EL (cell line): ENCODE measurements at places on chromosomes 1 and 21.

DNA sequence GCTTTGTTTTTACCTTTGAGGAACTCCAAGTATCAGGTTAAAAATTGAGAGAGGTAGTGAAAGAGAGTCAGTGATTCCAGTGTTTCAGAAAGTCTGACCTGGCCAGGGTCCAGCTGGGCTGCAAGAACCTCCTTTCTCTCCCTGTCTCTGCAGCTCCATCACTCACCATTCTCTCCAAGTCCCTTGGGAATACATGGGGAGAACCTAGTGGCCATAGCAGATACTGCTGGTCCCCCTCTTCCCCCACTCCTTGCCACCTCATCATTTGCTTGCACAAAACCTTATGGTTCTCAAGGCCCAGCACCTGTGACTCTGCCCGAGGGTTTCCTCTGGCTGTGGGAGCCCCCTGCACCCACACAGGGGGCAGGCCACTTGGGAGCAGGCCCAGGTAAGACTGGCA, 279.5 kb downstream of the KIF26B start:
- DNase-seq, result no peak

GRCh38 chr1:84721152-84721551, 30.9 kb upstream of the SSX2IP start:
- peak; percentile 70 for DNase-seq

DNA sequence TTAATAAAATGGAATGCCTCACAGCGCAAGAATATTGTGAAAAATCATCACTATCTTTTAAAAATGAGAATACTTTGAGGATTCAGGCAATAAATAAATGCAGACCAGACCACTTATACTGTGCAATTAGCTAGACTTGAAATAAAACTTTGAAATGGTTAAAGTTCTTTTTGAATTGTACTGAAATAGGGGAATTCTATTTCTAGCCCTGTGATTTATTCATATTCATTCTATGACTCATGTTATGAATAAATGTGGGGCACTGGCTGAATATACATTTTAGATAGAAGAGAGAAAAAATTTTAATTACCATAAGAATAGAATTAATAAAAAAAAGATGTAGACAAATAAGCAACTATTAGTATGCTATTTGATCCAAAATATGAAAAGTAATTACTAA, 16.4 kb upstream of the USP25 start:
- DNase-seq, result no peak

GRCh38 chr1:247293047-247293446, 37.2 kb downstream of the VN1R5 start:
- peak; percentile 30 for DNase-seq

DNA sequence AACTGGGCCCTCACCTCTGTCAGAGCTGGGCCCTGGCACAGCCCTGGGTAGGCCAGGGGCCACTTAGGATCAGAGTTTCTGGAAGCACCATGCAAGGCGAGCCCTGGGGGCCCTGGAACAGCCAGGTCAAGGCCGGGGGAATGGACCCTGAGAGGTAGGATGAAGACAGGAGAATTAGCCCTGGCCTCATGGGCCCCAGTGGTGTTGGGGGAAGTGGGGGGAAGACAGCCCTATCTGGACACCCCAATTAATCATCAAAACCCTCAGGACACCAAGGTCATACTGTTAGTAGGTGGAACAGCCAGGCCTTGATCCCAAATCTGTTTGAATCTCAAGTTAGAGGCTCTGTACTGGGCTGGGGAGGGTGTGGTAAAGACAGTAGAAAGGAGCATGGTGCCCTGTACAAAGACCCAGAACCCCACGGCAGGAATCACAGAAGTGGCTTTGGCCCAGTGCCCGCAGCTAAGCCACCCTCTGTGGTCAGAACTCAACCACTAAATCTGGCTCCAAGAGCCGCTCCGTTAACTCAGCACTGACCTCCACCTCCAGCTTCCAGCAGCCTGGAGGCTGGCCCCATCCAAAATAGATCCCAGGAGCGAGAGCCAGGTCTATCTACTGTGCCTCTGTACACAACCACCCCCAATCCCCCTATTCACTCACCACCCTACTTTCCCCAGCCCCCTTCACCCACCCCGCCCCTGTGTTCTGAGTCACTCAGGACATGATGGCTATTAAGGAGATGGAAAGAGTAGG, 14.0 kb upstream of the TRIM63 start:
- no peak for DNase-seq

DNA sequence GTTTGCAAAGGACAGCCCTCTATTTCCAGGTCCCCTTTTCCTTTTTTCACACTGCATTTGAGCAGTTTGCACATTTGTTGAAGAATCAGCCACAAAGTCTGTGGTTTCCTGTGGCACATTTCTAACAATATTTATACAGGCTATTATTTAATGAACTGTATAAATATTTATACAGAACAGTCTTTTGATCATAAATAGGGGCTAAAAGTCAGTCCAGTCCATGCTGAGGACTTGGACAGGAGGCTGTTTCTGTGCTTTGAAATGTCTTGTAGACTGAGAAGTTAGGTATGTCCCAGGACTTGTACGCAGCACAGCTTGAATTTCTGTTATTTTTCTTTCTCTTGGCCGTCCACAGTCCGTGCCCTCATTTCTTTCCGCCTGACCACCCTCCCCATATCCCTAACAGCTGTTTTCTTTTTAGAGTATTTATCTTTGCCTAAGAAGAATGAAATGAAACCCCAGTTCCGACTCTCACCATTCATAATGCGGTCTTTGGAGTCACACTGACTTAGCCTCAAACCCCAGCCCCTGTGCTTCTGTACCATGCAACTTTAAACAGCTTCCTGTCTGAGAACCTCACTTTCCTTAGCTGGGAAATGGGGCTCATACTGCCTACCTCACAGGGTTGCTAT, 19.7 kb downstream of the FGGY start:
- DNase-seq, result no peak

GRCh38 chr1:18149027-18149641, 41.5 kb downstream of the IGSF21 start:
- no peak for DNase-seq

DNA sequence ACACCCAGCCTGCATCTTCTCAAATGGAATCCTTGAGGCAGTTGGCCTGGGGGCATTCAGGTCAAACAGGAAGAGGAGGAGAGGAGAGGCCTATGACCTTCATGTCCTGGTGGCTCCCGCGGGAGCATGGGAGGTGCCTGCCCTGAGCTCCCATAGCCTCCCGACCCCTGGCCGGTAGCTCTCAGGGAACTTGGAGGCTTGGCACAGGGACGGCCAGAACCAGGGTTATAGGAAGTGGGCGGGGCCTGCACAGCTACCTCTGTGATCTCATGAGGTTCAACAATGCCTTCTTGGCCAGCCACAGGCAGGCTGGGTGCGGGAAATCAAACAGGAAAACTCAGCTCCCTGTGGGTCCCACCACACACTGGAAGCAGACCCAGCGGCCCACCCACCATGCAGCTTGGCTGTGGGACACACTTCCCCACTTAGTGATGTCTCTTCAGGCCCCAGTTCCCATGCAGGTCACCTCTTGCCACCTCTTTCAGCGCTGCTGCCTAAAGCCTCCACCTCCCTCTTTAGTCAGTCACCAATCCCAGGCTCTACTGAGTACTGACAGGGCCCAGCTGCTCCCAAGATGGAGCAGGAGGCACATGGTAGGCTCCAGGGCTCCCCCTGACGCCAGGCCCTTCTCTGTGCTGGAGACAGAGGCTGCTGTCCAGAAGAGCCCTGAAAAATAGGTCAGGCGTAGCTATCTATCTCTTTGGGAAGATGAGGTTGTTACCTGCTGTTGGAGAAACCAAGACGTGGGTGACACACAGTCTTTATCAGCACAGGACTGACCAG, at the start of gene SLFNL1:
Gene SLFNL1, minus strand, starts transcription at position 200 of the 783 bp plus-strand sequence. CDS start 1,065 bp downstream, outside the sequence.
- peak; percentile 35 for DNase-seq

DNA sequence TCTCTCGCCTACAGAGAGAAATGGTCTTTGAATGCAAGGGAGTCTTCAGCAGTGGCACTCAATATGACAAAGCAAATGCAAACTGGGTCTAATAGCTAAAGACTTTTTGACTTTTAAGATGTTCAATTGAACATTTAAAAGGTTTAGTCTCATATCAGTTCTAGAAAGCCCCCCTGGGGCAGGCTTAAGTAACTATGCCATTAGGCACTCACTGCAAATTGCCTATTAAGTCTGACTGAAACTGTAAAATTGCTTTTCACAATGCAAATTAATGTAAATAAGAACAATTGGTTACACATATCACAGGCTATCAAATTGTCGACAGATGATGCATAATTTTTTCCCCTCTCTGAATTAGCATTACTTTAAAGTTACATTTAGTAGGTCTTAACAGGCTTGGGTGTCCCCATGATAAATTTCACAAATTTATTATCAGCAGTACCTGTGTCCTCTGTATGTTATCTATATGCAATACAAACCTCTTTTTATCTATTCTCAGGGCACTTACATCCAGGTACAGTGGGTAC, 329.1 kb downstream of the LRRIQ3 start:
- DNase-seq, result no peak

DNA sequence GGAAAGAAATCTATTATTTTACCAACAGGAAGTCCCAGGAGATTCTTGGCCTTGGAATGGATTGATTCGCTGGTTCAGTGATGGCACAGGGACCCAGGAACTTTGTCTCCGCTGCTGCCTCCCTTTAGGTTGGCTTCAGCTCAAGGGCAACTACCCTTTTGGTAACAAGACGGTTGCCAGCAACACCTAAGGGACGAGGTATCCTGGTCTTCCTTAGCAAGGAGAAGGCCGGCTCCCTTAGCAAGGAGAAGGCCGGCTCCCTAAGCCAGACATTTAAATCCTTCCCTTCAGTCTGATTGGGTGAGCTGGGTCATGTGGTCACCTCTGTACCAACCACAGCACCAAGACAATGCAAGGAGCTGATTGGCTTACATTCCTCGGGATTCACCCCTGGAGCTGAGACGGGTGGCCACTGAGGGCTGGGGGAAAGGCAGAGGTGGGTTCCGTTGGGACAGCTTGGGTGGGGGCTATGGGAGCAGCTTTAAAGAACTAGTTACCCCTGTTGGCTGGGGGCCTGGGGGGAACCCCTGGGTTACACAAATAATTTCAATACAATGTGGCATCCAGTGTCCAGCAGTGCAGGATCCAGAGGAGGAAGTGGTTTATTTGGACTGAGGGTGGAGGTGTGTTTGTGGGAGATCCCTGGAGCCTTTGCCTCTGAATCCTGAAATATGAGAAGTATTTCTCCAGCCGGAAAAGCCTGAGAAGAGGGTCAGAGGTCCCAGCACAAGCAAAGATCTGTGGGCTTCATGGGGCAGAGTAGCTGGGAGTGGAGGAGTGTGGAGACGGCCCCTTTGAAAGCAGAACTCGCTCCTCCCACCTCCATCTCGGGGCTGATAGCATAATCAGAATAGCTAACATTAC, 20.7 kb upstream of the CLIC4 start:
- peak; percentile 94 for DNase-seq

DNA sequence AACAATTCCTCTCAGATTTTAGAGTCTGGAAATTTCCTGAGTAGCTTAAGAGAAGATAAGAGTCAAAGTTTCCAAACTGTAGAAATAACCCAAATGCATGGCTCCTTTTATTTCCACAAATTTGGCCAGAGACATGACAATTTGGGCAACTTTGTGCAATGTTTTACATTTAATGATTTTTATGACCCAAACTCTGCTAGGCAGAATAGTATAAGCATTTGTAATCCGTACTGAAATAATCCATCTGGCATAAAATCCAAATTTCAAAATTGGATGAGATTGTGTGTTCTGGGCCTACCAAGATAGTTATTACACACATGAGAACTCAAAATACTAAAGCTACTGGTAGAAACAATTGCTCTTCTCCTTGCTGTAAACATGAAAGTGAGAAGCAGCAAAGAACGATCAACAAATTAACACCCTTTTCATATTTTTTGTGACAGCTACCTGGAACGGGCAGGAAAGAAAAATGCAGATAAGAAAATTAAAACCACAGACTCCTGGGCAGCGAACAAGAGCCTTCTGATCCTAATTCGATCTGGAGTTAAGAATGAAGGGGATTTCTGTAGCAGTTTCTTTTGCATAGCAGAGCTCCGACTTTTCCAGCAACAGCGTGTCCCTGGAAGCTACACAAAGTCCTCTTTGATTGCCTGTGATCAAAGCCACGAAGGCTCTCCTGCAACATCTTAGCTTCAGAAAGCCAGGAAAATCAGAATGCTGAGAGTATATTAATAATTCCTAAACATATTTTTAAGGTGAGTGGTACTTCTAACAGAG, 191.2 kb downstream of the GRIK1 start:
- DNase-seq, result no peak

GRCh38 chr21:42991992-42992740, 17.8 kb downstream of the PKNOX1 start:
- DNase-seq, result peak; percentile 97

DNA sequence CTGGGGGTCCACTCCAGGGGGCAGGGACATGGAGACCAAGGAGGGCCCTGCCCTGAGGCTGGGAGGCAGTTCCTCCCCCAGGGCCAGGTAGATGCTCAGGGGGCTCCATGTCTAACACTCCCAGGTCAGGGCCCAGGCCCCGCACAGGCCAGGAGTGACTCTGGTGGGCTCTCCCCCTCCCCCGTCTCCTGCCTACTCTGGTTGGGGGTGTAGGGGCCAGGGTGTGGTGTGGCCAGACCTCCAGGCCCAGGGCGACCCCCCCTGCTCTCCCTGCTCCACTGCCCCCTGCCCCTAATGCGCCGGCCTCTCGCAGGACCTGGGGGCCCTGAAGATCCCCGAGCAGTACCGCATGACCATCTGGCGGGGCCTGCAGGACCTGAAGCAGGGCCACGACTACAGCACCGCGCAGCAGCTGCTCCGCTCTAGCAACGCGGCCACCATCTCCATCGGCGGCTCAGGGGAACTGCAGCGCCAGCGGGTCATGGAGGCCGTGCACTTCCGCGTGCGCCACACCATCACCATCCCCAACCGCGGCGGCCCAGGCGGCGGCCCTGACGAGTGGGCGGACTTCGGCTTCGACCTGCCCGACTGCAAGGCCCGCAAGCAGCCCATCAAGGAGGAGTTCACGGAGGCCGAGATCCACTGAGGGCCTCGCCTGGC, 19.7 kb upstream of the CCDC27 start:
- DNase-seq, result no peak

- no peak for DNase-seq
Observed at GRCh38 chr1:225772848-225773247, 4.8 kb upstream of the SRP9 start.

- peak; percentile 49 for DNase-seq
Observed at GRCh38 chr1:17826165-17826488, 71.0 kb downstream of the ACTL8 start.
